Stimulated activated CD8-positive, alpha-beta memory T cell treated with anti-CD3 and anti-CD28 coated beads, Interleukin-4, amount 100 ng/mL, for 1 hour (primary cell): ENCODE measurements at places on chromosomes 2 and 18.

DNA sequence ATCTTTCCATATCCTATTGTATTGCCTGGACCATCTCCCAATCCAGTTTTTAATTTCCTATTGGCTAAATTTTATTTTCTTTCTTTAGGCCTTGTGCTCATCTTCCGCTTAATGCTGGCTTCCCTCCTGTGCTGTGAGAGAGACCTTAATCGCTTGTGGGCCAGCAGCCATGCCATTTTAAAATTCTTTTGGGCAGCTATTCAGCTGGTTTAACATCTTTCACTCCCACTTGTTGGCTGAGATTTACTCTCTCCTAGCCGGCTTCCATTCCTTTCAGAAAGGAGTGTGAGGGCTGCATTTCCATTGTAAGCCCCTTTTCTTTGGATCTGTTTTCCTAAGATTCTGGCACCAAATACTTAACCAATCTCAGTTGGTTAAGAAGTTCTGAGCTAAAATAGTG lies 140.9 kb upstream of the RASGRP3 start:
- no peak for DNase-seq

DNA sequence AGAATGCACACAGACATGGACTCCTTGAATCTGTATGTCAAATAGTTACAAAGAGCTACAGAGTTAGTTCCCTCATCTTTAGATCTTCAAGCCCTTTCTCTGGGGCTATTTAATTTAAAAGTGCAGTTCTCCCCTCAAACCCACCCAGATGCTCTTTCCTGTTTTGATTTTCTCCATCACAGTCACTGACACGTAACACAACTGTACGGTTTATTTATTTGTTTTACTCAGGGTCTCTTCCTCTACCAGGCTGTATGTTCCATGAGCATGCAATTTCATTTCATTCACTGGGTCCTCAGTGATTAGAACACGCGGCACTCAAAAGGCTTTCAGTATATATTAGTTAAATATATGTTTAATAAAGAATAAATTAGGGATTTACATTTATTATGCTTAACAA lies 94.7 kb downstream of the DOCK10 start:
- DNase-seq: no peak

- no peak for DNase-seq
Measured at GRCh38 chr2:157848213-157848612, 27.9 kb downstream of the ACVR1 start.

- DNase-seq: no peak
Measured at GRCh38 chr2:221527776-221528309, 44.3 kb downstream of the EPHA4 start.

DNA sequence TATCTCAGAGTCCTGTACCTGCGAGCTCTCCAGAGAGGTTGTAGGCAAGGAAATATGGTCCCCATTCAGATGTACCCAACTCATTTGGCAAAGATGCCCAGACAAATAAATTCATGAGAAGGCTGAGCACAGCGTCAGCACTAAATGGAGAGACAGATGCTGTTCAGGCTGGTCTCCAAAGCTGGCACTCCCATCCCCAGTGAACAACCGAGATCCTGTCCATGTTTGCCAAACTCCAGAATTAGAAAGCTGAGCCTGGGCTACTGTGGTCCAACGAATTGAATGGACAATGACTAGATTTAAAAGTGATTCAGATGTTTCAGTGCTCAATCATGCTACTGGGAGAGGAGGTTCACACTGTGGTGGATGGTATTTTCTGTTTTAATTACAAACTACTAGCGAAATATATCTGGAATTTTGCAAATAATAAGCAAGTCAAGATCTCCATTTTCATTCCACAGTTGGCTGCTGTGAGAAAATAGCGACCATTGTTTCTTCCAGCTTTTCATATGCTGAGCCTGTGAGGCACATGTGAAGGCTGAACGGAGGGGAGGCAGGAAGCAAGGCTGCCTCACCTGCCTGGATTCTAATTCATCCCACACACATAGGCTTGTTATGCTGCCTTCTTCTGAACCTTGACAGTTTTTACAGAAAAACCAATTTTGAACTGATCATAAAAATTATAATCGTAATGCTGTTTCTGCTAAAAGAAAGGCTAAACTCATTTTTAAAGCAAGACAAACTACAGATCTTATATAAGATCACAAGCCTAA lies 22.6 kb upstream of the DAPL1 start:
- no peak for DNase-seq

GRCh38 chr2:200443376-200443775 lies 66.5 kb downstream of the KCTD18 start:
- DNase-seq: no peak

- DNase-seq: peak; percentile 37
Measured at GRCh38 chr18:3129053-3129864, 90.5 kb downstream of the MYOM1 start.

DNA sequence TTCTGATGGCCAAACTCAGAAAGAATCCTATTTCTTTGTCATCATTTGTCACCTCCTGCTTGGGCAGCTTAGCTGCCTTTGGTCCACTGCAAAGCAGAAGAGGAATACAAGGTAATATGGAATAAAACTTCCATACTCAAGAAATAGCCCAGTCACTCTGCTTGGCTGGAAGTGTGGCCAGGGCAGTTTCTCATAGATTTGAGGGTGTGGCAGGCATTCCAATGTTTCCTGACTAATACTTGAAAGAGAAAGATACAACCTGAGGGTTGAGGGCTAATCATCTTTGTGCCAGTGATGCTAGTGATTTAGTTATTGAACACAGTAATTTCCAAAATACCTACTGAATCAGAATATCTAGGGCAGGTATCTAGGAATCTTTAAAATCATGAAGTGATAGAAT lies 83.1 kb downstream of the FAM161A start:
- no peak for DNase-seq

DNA sequence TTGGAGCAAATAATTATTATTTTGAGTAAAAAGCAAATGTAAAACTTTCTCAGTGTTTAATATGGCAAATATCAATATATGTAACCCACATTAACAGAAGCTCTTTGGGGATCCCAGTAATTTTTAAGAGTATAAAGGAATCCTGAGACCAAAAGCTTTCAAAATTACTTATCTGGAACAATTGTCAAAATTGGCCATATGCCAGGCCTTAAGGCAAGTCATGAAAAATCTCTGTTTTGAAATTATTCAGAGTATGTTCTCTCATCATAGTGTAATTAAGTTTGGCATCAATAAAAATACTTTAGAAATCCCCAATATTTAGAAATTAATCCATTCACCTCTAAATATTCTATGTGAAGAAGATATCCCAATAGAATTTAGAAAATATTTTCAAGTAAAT lies 225.3 kb upstream of the ARL4C start:
- no peak for DNase-seq

GRCh38 chr18:24400587-24400986 lies 3.0 kb upstream of the OSBPL1A start:
- DNase-seq: no peak

- DNase-seq: no peak
Measured at GRCh38 chr2:24492421-24493279, 1.6 kb downstream of the NCOA1 start.

DNA sequence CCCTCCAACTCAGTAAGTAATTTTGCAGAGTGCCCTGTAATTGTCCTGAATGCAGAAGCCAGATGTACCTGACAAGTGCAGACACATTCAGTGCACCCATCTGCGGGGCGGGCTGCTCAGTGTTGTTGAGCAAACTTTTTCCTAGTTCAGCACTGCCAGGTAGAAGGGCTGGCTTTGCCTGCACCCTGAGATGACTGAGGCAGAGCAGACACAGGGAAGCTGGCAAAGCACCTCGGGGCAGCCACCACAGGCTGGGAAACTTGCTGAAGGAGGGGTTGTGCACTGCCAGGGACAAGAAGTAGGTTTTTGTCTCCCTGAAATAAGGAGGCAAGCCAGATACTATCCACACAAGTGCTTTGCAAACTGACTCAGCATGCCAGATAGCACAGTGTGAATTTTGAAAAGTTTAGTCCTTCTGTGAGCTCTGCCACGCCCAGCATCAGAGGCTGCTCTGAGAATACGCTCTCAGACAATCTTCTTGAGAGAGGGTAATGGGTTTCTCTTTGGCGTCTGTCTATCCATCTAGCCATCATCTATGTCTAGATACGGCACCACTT lies 62.3 kb downstream of the SOWAHC start:
- no peak for DNase-seq

DNA sequence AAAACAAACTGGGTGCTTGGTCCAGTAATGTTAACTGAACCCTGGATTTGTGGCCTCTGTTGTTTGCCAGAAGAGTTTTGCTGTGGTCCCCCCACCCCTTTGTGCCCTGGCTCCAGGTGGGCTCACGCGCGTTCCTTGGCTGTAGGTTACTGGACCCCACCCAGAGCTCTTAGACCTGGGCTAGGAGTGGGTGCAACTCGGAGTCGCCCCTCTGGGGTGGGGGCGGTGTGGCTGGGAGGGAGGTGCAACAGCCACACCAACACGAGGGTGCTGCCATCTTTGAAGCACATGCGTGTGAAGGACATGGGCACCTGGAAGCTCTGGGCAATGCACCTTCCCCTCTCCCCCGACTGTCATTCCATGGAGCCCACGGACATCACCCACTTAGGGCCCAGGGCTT lies 92.7 kb downstream of the USP40 start:
- DNase-seq: no peak

- no peak for DNase-seq
Measured at GRCh38 chr2:182132605-182133004, 147.0 kb downstream of the PPP1R1C start.
